ENCODE measurements at places on chromosomes 5 and 9. TPM values are rescaled to one million over a fixed set of nuclear protein-coding genes. Genes with fewer than 3 reads are reported as not detected.

HAVCR2 gene
- 2.0 TPM for total RNA-seq

DNA sequence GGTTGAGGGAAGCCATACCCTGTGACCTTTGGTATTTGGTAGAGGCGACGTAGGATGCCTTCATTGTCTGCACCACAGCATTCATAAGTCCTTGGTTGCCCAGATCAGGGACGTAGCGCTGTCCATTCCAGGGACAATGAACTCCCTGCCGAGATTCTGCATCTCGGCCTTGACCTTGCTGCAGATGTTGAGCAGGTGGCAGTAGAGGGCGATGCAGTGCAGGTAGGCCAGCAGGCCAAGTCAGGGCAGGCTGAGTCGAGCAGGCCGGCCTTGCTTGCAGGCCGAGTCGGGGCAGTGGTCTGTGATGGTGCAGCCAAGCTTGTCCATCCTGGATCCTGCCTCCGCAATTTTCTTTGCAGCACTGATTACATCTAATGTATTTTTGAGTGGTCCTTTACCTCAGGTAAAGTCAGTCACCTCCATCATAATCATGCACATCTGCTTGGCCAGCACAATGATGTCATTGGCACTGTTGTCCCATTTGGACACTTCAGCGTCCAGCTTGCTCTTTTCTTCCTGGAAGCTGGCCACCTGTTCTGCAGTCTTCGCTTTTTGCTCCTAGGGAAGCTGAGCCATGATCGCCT lies 93.4 kb upstream of the CCDC112 start:
- no peaks in the 10 kb centered on the region for H3K27me3 ChIP-seq
- no peak for DNase-seq
- H3K4me3 ChIP-seq = no peak overlapping the region

- no peaks in the 10 kb centered on the region for H3K27me3 ChIP-seq
- no peaks in the 10 kb centered on the region for H3K36me3 ChIP-seq
- DNase-seq = no peak
- no peaks in the 10 kb centered on the region for H3K4me1 ChIP-seq
- H3K27ac ChIP-seq = no peak overlapping the region
- H3K4me3 ChIP-seq = no peak overlapping the region
Measured at GRCh38 chr9:3840311-3840710, 314.5 kb upstream of the RFX3 start.

DNA sequence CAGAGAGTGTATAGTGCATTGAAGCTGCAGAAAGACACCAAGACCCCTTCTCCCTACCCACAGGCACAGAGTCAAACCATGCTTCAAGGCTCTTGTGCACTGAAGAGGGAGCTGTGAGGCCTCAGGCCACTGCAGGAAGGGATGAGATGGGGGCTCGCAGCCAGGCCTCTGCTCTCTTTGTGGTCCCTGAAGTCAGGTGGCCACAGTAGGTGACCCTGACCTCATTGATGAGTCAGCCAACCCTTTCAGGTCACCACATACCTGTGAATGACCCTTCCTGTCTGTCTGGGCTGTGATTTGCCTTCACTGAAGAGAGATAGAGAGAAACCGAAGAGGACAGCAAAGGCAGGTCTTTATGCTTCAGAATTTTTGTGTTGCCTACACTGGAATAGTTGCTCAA lies 372.1 kb downstream of the ACTL7B start:
- H3K4me1 ChIP-seq = no peaks in the 10 kb centered on the region
- H3K27ac ChIP-seq = no peak overlapping the region
- H3K27me3 ChIP-seq = no peaks in the 10 kb centered on the region
- no peak overlapping the region for H3K4me3 ChIP-seq

- no peaks in the 10 kb centered on the region for H3K27me3 ChIP-seq
- no peak overlapping the region for H3K4me3 ChIP-seq
- H3K27ac ChIP-seq = no peak overlapping the region
- DNase-seq = no peak
- no peaks in the 10 kb centered on the region for H3K36me3 ChIP-seq
- no peaks in the 10 kb centered on the region for H3K4me1 ChIP-seq
Measured at GRCh38 chr5:145984072-145984471, 47.7 kb downstream of the SH3RF2 start.

DNA sequence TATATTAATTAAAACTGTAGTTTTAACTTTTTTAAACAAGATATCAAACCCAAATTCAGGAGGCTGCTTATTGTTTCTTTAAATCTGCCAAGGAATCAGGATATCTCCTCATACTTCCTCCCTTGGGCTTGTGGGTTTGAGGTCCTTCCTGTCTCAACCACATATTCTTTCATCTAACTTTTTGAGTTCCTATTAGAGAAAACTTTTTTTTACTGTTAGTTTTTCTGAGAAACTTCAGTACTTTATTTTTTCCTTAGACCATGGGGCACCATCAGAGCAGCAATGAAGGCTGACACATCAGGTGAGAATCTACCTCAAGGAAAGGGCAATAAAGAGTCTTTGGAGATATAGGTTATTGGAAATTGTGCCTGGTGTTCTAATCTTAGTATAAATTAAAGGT lies 56.7 kb downstream of the TSSK1B start:
- no peaks in the 10 kb centered on the region for H3K36me3 ChIP-seq
- no peaks in the 10 kb centered on the region for H3K27me3 ChIP-seq
- no peaks in the 10 kb centered on the region for H3K4me1 ChIP-seq
- no peak overlapping the region for H3K27ac ChIP-seq
- no peak for DNase-seq
- H3K4me3 ChIP-seq = no peak overlapping the region

GRCh38 chr5:115461506-115462290 lies 82.9 kb downstream of the FEM1C start:
- no peaks in the 10 kb centered on the region for H3K36me3 ChIP-seq
- H3K4me3 ChIP-seq = no peak overlapping the region
- DNase-seq = no peak
- no peaks in the 10 kb centered on the region for H3K4me1 ChIP-seq
- H3K27me3 ChIP-seq = no peaks in the 10 kb centered on the region

- no peaks in the 10 kb centered on the region for H3K27me3 ChIP-seq
- H3K36me3 ChIP-seq = no peaks in the 10 kb centered on the region
- H3K4me1 ChIP-seq = peaks cover 3% of the 10 kb centered on the region
- DNase-seq = no peak
Measured at GRCh38 chr9:130242270-130243014, 23.1 kb upstream of the HMCN2 start.

GRCh38 chr5:158470764-158471534 lies 612.0 kb upstream of the CLINT1 start:
- no peaks in the 10 kb centered on the region for H3K27me3 ChIP-seq
- H3K4me1 ChIP-seq = no peaks in the 10 kb centered on the region
- DNase-seq = no peak
- no peak overlapping the region for H3K4me3 ChIP-seq

- peaks cover 1% of the 10 kb centered on the region for H3K4me1 ChIP-seq
- no peak for DNase-seq
- H3K27ac ChIP-seq = no peak overlapping the region
- no peaks in the 10 kb centered on the region for H3K36me3 ChIP-seq
Measured at GRCh38 chr9:4553951-4554381, 63.7 kb downstream of the SLC1A1 start.

TAF1L gene
- not detected for total RNA-seq

GRCh38 chr5:115243412-115243811 lies 19.3 kb downstream of the PGGT1B start:
- no peaks in the 10 kb centered on the region for H3K4me1 ChIP-seq
- H3K4me3 ChIP-seq = no peak overlapping the region
- no peaks in the 10 kb centered on the region for H3K36me3 ChIP-seq
- no peaks in the 10 kb centered on the region for H3K27me3 ChIP-seq
- DNase-seq = no peak

NDFIP1 gene
- total RNA-seq = 96.0 TPM

- H3K4me1 ChIP-seq = no peaks in the 10 kb centered on the region
- no peaks in the 10 kb centered on the region for H3K36me3 ChIP-seq
- no peak overlapping the region for H3K27ac ChIP-seq
- DNase-seq = no peak
- no peak overlapping the region for H3K4me3 ChIP-seq
- H3K27me3 ChIP-seq = no peaks in the 10 kb centered on the region
Measured at GRCh38 chr5:170408226-170408625, 19.1 kb upstream of the KCNMB1 start.

BRD8 gene
- total RNA-seq = 37.2 TPM

PCDHB11 gene
- total RNA-seq = 9.2 TPM

DNA sequence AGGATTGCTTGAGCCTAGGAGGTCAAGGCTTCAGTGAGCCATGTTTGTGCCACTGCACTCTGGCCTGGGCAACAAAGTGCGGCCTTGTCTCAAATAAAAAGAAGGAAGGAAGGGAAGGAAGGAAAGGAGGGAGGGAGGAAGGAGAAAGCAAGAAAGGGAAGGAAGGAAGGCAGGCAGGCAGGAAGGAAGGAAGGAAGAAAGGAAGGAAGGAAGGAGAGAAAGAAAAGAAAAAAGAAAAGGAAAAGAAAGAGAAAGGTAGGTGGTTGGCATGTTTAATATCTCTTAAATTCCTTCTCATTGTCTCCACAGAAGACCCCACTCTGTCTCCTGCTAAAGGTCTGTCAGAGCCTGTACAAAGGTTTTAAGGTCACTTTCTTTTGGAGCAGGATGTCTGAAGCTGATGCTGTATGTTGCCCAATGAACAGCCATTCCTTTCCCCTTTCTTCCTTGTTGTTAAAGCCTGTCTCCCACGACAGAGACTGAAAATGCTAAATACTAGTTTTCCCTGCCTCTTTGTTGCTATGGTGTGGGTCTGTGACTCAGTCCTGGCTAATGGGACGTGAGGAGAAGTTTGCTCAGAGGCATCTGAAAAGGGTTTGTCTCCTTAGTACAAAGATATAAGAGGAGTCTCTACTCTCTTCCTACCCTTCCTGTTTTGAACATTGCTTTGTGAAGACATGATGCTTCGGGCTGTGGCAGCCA lies 213.3 kb downstream of the PCSK1 start:
- H3K27me3 ChIP-seq = no peaks in the 10 kb centered on the region
- no peak overlapping the region for H3K27ac ChIP-seq
- no peak for DNase-seq
- H3K4me1 ChIP-seq = no peaks in the 10 kb centered on the region

TEX10 gene
- 19.9 TPM for total RNA-seq

- no peaks in the 10 kb centered on the region for H3K4me1 ChIP-seq
- H3K36me3 ChIP-seq = no peaks in the 10 kb centered on the region
- H3K27ac ChIP-seq = no peak overlapping the region
Measured at GRCh38 chr5:1437226-1437829, 7.9 kb downstream of the SLC6A3 start.

- no peak overlapping the region for H3K27ac ChIP-seq
- peaks cover 10% of the 10 kb centered on the region for H3K4me1 ChIP-seq
- DNase-seq = no peak
- no peak overlapping the region for H3K4me3 ChIP-seq
Measured at GRCh38 chr9:131500939-131501541, 1.7 kb upstream of the POMT1 start.

DNA sequence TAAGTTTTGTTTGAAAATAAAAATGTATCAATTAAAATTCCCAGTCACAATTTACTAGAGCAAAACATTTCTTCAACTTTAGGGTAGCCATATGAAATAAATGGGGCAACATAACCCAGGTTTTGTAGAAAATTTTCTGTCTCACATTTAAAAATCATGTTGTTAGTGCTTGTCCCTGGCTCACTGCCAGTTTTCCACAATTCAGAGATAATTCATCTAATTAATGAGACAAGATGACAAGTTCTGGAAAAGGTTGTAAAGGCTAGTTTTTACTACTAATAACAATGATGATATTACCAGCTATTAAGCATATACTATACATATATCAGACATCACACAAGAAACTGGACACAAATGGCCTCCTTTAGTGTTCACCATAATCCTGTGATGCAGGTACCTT lies 45.9 kb downstream of the MEGF9 start:
- no peaks in the 10 kb centered on the region for H3K4me1 ChIP-seq
- DNase-seq = no peak
- no peak overlapping the region for H3K27ac ChIP-seq
- H3K36me3 ChIP-seq = no peaks in the 10 kb centered on the region
- H3K4me3 ChIP-seq = no peak overlapping the region
- H3K27me3 ChIP-seq = no peaks in the 10 kb centered on the region

GRCh38 chr5:73851471-73852181 lies 225.6 kb downstream of the ARHGEF28 start:
- DNase-seq = no peak
- no peaks in the 10 kb centered on the region for H3K4me1 ChIP-seq
- H3K36me3 ChIP-seq = peaks cover 2% of the 10 kb centered on the region
- H3K4me3 ChIP-seq = no peak overlapping the region
- no peaks in the 10 kb centered on the region for H3K27me3 ChIP-seq

DNA sequence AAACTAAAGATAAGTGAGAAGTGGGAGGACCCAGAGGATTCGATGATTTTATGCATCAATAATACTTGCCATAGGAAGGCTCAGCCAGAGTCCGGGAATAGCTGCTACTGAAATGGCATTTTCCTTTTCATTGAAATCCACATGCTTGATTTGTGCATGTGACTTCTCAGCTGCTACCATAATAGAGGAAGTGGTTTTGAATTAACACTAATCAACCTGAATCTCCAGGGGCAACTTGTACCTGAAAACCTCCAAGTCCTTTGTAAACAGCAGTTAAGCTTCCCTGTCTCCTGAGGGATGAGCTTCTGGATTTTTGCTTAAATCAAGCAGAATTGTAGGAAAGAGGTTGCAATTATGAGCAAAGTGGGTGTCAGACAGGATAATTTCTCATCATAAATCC lies 124.9 kb downstream of the PPP2R2B start:
- no peak overlapping the region for H3K27ac ChIP-seq
- H3K4me3 ChIP-seq = no peak overlapping the region
- H3K4me1 ChIP-seq = no peaks in the 10 kb centered on the region
- H3K27me3 ChIP-seq = no peaks in the 10 kb centered on the region
- DNase-seq = no peak
- no peaks in the 10 kb centered on the region for H3K36me3 ChIP-seq

DNA sequence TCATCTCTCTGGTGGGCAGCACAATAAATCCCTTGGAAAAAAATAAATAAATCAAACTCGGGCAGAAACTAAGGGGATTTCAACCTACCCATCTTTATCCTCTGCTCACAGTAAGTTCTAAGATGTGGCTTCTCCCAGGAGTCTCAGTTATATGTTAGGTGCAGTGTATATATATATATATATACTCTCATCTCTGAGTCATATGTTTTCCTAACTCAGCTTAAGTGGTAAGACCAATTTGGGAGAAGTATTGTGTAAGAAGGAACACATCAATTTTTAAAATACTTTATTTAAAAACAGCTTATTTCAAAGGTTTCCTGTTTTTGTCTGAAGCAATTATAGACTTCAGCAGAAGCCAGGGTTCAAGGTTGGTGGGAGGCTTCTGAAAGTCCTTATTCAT lies 20.3 kb upstream of the OSMR start:
- no peaks in the 10 kb centered on the region for H3K27me3 ChIP-seq
- H3K27ac ChIP-seq = no peak overlapping the region
- DNase-seq = no peak
- no peak overlapping the region for H3K4me3 ChIP-seq
- H3K4me1 ChIP-seq = no peaks in the 10 kb centered on the region

DNA sequence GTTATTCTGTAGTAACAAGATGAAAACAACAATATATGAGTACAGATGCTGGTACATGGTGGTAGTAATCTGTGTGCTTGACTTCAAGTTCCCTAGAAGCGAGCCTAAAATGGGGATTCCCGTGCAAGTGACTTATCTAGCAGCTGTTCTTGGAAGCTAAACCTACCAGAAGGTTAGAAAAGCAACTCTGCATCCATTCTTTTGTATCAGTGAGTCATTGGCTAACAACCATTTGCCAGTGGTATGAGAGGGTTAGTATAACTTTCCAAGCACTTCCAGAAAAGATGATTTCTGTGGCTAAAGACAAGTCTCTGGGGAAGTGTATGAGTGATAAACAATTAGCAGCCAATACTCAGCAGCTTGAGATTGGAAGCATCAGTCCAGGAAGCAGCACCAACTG lies 787.7 kb upstream of the CDH6 start:
- H3K36me3 ChIP-seq = no peaks in the 10 kb centered on the region
- no peaks in the 10 kb centered on the region for H3K27me3 ChIP-seq
- DNase-seq = no peak
- no peak overlapping the region for H3K4me3 ChIP-seq
- H3K27ac ChIP-seq = no peak overlapping the region
- H3K4me1 ChIP-seq = no peaks in the 10 kb centered on the region

Data from ovary (tissue), 10 donors.